ENCODE measurements at places on chromosomes 4 and X.

- no peak for DNase-seq
Observed at GRCh38 chr4:189367832-189368231, 572.8 kb upstream of the FRG1 start.

DNA sequence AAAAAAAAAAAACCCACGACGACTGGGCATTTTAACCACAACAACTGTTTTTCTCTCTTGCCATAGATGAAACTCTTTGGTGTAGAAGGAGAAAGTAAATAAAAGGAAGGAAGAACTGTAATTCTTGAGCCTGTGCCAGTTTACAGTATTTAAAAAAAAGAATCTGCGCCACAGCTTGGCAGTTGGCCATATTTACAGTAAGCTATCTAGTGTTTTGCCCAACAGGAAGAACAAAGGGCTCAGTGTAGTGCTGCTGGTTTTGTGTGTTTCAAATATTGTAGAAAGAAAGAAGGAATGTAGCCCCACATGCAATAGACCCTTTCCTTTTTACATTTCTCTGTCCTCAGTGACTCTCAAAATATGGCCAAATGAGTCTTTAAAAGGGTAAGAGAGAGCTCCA, 66.1 kb downstream of the NR3C2 start:
- peak; percentile 24 for DNase-seq

DNA sequence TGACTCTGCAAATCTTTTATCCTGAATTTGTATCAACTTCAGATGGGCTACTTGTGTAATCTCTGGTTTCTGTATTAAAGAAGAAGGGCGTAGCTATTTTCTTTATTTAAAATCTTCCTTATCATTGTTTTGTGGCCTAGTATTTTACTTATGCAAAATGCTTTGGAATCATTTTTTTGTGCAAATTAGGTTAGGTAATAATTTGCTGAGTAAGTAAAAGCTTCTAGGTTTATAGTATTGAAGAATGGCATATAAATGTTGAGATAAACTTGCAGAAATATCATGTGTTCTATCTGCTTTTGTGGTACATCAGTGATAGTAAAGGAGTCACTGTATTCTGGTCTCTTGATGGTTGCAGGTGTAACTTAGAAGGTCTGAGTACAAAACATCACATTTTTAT, 197.2 kb upstream of the IL15 start:
- DNase-seq = no peak

DNA sequence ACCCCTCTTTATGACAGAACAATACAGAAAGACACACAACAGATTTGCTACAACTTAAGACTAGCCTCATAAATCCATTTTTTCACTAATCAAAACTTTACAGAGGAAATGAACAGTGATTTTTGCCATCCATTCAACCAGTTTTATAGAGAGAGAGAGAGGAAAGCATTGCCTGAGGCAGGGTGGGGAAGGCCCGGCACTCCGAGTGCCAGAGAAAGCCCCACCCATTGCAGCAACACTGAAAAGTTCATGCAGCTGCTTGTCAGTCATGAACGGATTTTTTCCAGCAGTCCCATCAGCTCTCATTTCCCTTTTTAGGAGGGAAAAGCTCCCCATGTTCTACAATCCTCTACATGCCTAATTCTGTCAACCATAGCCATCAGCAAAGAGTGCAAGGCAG, 236.9 kb downstream of the CHIC1 start:
- DNase-seq = no peak

- DNase-seq = peak; percentile 59
Observed at GRCh38 chr4:42371305-42372252, 25.7 kb upstream of the SHISA3 start.
